Central memory CD4-positive, alpha-beta T cell (primary cell): ENCODE measurements at places on chromosomes 2 and 18.

GRCh38 chr18:10169064-10169562 lies 255.3 kb downstream of the VAPA start:
- no peak for DNase-seq

DNA sequence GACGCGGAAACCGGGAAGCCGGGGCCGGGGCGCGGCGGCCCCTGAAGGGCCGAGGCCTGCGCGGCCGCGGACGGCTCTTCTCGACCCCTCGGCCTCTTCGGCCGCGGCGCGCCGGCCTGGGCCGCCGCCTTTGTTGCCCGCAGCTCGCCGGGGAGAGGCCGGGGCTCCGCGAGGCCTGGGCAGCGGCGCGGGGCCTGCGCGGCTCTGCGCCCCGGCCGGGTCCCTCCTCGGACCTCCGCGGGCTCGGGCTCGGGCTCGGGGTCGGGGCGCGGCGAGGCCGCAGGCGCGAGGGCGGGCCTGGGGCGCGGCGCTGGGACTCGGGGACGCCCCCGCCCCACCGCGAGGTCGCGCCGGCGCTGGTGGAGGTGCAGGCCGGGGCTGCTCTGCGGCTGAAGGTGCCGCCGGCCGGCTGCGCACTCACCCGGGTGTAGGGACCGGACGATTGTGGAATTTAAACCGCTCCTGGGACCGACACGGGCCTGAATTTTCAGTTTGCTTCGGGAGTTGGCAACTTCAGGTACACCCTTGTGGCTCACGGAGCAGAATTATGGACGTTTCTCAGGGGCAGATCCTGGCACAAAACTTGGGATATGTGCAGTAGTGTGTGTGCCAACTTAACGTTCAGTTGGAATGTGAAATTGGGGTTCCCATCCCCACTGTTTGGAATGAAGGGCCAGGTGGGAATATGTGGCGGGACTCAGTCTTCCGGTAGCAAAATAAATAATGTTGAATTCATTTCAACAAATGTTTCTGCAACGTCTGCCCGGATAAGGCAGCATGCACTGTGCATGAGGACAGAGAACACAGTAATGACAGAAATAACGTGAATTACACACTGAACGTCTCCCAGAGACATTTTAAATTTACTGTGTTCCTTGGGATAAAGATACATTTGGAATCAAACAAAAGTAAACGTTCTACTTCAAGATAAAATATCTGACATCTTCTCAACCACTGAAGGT lies 787 bp downstream of the SOCS6 start:
- no peak for DNase-seq

GRCh38 chr2:241571821-241572620 lies 13.5 kb downstream of the BOK start:
- DNase-seq = no peak

- no peak for DNase-seq
Observed at GRCh38 chr2:29706171-29706720, 215.1 kb downstream of the ALK start.

- DNase-seq = no peak
Observed at GRCh38 chr18:48621240-48621639, 82.4 kb downstream of the CTIF start.

- no peak for DNase-seq
Observed at GRCh38 chr2:51011254-51011653, 20.7 kb downstream of the NRXN1 start.

DNA sequence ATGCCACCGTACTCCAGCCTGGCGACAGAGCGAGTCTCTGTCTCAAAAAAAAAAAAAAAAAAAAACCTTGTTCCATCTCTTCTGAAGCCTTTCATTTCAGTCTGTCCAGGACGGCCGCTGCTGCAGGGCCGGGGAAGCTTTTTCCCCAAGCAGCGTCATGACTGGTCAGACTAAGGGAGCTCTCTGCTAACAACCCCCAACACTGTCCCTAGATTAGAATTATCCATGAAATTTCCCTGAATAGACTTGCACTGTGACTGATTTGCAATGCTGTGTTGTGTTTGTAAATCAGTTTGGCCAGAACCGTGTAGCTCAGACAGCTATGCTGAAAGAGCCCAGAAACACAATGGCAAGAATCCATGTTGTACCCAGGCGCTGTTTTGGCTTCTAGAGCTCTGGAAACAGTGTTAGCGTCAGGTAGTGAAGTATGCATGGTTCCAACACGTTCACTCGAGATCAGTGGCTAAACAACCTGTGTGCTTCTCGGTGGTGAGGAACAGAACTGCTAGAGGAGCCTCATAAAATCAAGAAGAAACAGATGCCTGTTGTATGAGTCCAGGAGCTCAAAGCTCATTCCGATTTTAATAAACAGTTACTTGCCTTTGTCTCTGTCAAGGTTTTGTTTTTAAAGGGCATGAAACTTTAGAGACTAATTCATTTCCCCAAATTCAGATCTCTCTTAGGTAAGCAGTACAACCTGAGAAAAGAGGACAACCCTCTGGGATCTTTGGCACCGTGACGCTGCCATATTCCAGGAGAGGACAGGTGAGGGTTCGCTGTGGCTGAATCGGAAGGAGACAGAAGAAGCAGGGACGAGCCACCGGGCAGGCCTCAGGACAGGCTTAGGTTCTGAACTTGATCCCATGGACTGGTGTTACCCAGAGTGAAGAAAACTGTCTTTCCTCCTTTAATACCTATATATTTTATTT lies 43.5 kb downstream of the GORASP2 start:
- DNase-seq = no peak

- no peak for DNase-seq
Observed at GRCh38 chr2:9208875-9209274, 2.3 kb downstream of the ASAP2 start.

- no peak for DNase-seq
Observed at GRCh38 chr2:7355781-7356180, 438.6 kb downstream of the RNF144A start.

DNA sequence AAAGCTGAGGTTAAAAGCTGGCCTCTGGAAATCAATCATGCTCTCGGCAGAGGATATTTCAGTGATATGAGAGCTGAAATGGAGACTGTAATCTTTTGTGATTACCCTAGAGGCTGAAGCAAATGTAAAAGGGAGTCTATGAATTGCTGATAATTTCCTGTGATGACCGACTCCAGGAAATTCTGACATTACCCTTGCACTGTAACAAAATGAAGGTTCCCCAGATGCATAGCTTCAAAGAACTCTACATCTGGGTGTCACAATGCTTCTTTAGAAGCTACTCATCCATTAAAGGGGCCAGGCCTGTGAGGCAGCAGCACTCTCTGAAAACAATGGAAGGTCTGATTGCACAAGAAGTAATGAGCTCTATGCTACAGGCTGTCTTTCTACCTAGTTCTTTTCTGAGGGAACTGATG lies 268.2 kb upstream of the SESTD1 start:
- no peak for DNase-seq

DNA sequence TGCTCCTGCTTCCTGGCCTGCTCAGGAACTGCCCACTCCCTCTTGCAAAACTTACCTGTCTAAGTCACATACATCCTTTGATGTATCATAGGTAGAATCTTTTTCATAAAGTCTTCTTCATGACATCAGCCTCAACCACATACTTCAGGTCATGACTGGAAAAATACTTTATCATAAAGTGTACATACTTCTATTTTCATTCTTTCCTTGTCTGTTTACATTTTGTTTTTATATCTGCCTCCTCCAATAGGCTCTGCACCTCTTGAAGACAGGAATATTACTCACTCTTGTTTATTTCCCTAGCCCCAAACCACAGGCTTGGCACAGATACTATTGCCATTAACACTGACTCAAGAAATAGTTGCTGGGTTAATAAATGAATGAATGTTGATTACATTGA lies 43.6 kb upstream of the ZNF804A start:
- no peak for DNase-seq

DNA sequence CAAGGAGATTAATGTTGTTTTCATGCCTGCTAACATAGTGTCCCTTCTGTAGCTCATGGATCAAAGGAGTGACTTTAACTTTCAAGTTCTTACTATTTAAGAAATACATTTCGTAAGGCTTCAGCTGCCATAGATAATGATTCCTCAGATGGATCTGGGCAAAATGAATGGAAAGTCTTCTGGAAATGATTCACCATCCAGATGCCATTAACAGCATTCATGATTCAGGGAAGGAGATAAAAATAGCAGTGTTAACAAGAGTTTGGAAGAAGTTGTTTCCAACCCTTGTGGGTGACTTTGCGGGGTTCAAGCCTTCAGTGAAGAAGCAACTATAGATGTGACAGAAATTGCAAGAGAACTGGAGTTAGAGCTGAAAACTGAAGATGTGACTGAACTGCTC lies 17.0 kb downstream of the VRK2 start:
- no peak for DNase-seq

DNA sequence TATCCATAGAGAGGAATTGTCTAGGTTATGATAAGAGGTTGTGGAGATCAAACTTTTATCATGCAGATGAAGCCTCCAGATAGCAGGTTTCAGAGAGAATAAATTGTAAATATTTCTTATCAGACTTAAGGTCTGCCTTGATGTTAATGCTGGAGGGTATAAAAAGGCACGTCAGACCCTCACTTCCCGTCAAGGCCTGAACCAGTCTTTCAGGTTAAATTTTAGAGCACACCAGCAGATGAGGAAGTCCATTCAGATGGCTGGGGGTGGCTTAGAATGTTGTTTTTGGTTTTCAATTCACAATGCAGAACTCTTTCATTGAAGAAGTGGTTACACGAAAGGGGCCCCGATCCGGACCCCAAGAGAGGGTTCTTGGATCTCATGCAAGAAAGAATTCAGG lies 144.4 kb upstream of the FBXO11 start:
- DNase-seq = no peak

- no peak for DNase-seq
Observed at GRCh38 chr2:223781560-223781959, 55.8 kb downstream of the AP1S3 start.

GRCh38 chr18:23784832-23785245 lies 95.6 kb downstream of the LAMA3 start:
- no peak for DNase-seq

GRCh38 chr2:96198921-96199320 lies 9.7 kb downstream of the STARD7 start:
- DNase-seq = no peak

GRCh38 chr2:64166637-64167420 lies 22.6 kb upstream of the PELI1 start:
- no peak for DNase-seq

- DNase-seq = no peak
Observed at GRCh38 chr2:73297586-73297985, 4.2 kb upstream of the EGR4 start.

DNA sequence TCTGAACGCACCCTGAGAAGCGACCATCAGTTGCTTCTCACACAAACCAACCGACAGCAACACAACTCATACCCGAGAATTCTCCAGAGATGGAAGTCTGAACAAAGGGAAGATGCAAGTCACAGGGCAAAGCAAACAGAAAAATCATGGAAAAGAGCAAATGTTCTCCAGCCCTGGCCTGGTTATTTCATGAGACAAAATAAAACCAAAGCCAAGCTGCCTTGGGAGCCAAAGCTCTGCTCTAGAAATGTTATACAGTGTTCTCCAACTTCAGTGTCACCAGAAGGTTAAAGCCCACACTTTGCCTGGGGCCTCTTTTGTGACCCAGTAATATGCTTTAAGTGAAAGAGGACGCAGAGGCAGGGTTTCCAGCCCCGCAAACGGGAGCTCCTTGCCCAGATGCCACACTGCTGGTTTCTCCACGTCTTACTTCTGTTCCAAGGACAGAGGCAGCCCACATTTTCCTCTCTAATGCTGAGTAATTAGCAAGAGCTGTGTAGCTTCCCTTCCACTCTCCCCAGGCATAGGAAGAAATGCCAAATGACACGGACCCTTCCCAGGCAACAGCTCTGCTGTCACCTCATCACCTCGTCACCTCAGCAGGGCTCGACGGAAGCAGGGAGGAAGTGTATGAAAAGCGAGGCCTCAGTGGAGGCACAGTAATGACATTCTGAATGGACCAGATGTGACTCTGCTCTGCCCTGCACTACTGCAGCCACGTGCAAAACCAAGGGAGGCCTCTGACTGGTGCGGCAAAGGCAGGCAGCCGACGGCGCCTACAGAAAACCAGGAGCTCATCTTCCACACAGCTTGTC lies 64.7 kb downstream of the FBXO15 start:
- DNase-seq = peak; percentile 8

DNA sequence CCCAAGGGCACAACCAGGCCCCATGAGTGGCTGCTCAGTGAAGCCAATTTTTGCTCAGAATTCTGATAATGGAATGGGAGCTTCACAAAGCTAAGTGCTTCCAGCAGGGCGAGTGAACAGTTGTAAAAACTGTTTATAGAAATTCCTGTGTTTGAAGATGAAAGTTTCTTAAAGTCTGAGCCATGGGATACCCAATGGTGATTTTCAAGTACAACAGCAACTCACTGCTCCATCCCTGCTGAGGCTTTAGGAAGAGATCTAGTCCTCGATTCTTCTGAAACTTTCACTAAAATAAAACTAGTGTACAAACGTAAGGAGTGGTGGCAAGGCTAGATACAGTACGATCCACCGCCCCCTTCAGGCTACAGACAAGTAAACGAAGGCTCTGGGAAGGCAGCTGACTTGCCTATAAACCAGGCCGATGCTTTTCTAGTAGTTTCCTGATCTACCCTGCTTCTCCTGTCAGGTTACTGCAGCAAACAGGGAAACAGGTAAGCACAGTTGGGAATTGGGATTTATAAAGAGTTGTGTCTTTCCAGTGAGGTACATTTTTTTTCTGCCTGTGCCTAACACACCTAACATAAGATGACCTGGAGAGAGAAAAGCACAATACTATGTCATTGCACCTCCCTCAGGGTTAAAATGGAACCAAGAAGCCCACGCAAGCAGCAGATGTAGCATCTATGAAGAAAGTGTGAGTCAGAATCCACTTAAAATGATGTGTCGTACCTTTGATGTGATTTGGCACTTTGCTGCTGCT lies 108.7 kb downstream of the UXS1 start:
- DNase-seq = peak; percentile 68
